Bronchial smooth muscle cell (primary cell): ENCODE measurements at places on chromosomes 6 and 20. TPM values are rescaled to one million over a fixed set of nuclear protein-coding genes. Genes with fewer than 3 reads are reported as not detected.

Gene BPIFB4
- not detected in 2 replicates for total RNA-seq

Gene RNF39
- under 0.01 and 0.09 TPM in 2 replicates for total RNA-seq

Gene GLP1R
- total RNA-seq, result not detected in 2 replicates

Gene TREM2
- 0.09 TPM in 1 of 2 replicates, not detected in the other for total RNA-seq

Gene AKIRIN2
- 11.2 and 15.1 TPM in 2 replicates for total RNA-seq

Gene HRH3
- not detected in 2 replicates for total RNA-seq

Gene AGPAT1
- 21.9 and 22.2 TPM in 2 replicates for total RNA-seq

Gene MPC1
- 18.6 and 32.9 TPM in 2 replicates for total RNA-seq

Gene SIRPA
- total RNA-seq, result 6.6 and 8.2 TPM in 2 replicates
